ENCODE measurements at places on chromosomes 1 and 21. TPM values are rescaled to one million over a fixed set of nuclear protein-coding genes. Genes with fewer than 3 reads are reported as not detected.

- peak; percentile 93 for DNase-seq
Observed at GRCh38 chr1:72282271-72283021, at the start of gene NEGR1. Gene NEGR1 (minus strand): TSS chr1:72282539.

DNA sequence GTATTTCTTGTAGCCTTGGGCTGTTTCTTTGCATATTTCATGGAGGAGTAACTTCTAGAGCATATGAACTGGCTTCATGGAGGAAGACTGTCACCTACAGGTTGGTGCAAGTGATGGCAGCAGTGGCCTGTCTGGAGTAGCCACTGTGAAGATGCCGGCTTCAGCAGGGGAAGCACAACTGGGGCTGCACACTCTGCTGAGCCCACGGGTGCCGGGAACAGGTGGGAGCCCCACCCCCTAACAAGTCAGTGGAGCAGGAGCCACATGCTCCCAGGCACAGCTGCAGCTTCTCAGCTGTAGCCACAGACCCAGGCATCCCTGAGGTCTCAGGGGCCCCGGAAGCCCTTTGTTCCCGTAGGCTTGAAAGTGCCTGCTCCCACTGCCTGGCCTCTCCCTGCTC, 43.2 kb upstream of the C1orf185 start:
- no peak for DNase-seq

- no peak for DNase-seq
Observed at GRCh38 chr1:208074353-208074752, 163.4 kb upstream of the CD34 start.

The SPATA45 gene
- not detected for total RNA-seq

The RAB13 gene
- 135 TPM for total RNA-seq

- DNase-seq = no peak
Observed at GRCh38 chr1:221667504-221667903, 74.4 kb downstream of the DUSP10 start.

DNA sequence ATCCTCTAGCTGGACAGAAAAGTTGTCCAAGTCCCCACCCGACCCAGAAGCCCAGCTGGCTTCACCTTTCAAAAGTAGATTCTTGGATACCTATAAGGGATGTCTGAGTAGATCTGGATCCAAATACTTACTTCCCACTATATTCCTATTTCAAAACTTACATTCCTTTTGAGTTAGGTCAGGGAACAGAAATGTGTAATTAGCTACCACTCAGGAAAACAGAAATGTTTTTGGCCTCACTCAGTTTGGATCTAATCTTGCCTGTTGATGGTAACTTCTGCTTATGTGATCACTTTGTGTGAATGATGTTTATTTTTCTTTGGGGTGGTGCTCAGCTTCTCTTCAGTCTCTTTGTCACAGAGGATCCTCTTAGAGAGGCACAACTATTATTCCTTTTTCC, 814.4 kb upstream of the RGS18 start:
- DNase-seq = no peak

- DNase-seq = no peak
Observed at GRCh38 chr1:179831852-179832699, 45.5 kb downstream of the TOR1AIP2 start.

DNA sequence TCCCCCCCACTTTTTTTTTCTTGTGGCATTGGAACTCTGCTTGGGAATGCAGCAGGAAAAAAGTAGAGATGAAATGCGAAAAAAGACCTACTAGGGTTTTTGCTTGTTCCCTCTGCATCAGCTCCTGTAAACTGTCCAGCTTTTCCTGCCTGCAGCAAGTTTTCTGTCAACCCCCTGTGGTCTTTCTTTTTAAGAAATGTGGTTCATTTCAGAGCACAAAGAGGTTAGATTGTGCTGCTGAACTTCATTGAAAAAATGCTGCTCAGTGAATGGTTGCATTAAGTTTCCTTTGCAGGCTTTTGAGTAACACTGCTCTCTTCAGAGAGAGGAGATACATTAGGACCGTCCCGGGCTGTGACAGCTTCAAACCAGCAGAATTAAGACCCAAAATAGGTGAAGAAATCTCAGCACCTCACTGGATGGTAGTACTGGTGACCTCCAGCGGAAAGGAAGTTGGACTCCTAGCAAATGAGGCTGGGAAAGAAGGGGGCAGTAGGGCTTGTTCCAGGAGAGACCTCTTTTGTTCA, 80.7 kb downstream of the NDUFS5 start:
- no peak for DNase-seq

The VWA5B1 gene
- not detected for total RNA-seq

GRCh38 chr1:210684466-210685294, 356.0 kb downstream of the HHAT start:
- no peak for DNase-seq

- no peak for DNase-seq
Observed at GRCh38 chr1:192118881-192119405, 39.3 kb upstream of the RGS18 start.

DNA sequence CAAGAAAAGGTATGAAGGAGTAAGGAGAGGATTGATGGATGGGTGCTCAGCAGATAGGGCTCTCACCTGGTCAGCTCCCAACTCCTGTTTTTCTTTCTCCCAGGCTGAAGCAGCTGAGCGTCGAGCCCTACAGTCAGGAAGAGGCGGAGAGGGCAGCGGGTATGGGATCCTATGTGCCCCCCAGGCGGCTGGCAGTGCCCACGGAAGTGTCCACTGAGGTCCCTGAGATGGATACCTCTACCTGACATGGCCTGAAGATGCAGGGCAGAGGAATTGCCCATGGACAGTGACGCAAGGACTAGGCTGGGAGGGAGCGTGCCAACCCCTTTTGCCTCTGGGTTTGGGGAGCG, 739 bp downstream of the ZNF593 start:
- DNase-seq = no peak

- DNase-seq = no peak
Observed at GRCh38 chr21:31220575-31220974, 123.5 kb downstream of the TIAM1 start.

The RGS13 gene
- total RNA-seq = 0.71 TPM

Data from aorta (tissue), 5 donors.